ENCODE measurements at places on chromosomes 4 and X.

GRCh38 chr4:143668930-143669552 lies 31.4 kb downstream of the FREM3 start:
- no peak for DNase-seq

DNA sequence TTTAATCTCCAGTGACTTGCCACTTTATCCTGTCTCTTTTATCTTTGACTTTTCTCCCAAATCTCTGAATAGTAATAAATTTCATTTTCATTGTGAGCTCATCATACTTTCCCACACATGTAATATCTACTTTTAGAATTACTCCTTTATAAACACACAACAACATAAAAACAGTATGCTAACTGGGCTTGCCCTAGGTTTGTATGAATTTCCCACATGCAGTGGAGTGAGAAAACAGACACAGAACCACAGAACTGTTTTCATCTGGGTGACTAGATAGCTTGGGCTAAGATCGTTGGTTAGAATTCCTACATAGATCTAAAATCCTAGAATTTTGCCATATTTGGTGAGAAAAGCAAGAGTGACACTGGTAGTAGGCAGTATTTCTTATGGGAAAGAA lies 409.5 kb downstream of the SPRY1 start:
- no peak for DNase-seq

DNA sequence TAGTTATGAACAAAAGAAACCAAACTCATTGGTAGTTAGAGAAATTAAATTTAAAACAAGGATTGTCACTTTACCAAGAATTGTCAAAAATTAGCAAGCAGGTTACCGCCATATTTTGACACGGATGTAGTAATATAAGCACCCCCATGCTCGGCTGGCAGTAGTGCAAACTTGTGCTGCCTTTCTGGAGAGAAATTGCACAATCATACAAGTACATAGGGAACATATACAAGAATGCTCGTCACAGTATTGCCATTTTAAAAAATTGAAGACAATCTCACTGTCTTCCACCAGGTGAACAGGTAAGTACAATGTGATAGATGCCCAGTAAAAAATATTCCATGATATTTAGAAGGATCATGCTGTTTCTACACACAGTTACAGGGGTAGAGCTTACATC lies 55.6 kb upstream of the SLC39A8 start:
- no peak for DNase-seq

DNA sequence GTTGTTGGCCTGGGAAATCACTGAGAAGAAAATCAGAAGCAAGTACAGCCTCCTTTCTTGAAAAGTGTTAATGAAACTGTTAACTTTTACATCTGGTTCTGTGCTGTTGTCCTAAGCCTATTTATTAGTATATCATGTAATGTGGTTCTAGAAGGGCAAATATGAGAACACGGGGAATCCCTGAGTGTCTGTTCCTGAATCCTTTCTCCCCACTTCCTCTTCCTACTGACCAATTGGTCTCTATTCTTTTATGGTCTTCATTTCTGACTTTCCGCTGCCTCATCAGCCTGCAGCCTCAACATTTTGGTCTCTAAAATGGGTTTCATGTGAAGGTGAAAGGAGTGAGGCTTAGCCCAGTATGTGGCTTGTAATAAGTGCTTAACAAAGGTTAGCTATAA lies 159.9 kb upstream of the MAMLD1 start:
- DNase-seq = no peak

DNA sequence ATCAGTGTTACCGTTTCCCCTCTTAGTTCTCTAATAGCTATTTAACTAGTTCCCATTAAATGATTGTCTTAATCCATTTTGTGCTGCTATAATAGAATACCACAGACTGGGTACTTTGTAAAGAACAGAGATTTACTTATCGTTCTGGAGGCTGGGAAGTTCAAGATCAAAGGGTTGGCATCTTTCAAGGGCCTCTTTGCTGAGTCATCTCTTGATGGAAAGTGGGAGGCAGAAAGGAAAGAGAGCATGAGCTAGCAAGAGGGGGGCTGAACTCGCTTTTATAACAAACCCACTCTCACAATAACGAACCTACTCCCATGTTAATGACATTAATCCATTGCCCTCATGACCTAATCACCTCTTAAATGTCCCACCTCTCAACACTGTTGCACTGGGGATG lies 17.4 kb upstream of the NKX3-2 start:
- no peak for DNase-seq

DNA sequence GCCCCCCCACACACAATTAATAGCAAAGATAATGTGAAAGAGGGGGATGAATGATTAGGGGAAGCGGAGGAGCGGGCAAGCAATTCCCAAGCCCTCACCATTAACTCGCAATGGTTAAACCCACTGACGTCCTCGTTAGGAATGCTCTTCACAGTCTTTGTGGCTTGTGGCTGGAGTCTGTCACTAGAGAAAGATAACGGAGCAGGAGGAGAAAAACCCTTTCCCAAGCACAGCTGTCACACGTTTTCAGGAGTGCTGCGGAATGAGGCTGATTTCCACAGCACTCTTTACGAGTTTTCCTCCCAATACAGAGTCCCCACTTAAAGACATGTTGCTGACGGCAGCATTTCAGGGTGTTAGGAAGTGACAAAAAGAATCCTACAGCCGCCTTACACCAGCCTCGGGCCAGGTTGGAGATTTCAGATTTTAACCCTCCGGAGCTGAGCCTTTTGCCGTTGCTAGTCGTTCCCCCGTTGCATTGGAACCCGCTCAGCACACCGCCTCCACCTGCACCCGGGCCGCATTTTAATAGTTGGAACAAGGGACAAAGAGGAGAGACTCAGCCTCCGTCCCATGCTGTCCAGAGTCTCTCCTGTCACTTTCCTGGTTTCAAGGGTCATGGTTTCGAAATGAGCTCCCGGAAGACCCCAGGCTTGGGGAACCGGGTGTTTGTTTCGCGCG lies 92.2 kb downstream of the GEMIN8 start:
- no peak for DNase-seq

GRCh38 chrX:101803451-101803850 lies 128.4 kb downstream of the ZMAT1 start:
- DNase-seq = no peak

GRCh38 chr4:56253666-56254305 lies 133.5 kb downstream of the AASDH start:
- DNase-seq = no peak

GRCh38 chr4:102606261-102606660 lies 105.1 kb downstream of the NFKB1 start:
- DNase-seq = no peak

DNA sequence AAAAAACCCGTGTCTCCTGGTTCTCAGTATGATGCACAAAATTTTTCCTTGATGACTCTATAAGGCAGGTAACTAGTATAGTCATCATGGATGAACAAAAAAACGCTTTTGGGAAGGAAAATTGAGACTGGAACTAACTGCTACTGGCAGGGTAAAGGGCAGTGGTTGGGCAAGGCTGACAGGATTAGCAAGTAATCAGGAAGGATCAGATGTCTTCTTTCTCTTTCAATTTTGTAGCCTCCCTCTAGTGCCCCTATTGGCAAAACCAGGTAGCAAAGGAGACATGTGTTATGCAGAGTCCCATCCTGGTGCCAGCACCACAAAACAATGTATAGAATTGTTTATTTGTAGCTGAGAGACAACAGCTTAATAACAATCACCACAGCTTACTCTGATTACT lies 12.8 kb upstream of the SLITRK4 start:
- no peak for DNase-seq

DNA sequence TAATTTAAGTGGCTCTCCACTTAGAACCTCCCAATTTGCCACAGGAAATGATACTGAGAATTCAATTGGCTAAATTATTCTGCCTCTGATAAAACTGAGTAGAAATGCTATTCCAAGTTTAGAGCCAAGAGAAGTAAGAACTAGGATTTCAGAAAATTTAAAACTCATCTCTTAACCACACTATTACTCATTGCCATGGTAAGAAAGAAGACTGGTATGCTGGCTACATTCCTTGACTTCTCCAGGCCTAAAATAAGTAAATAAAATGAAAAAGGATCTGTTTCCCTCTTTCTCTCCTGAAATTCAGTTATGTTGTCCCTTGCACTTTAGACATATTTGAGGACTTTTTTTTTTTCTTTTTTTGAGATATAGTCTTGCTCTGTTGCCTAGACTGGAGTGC lies 23.3 kb downstream of the ZNF280C start:
- no peak for DNase-seq

DNA sequence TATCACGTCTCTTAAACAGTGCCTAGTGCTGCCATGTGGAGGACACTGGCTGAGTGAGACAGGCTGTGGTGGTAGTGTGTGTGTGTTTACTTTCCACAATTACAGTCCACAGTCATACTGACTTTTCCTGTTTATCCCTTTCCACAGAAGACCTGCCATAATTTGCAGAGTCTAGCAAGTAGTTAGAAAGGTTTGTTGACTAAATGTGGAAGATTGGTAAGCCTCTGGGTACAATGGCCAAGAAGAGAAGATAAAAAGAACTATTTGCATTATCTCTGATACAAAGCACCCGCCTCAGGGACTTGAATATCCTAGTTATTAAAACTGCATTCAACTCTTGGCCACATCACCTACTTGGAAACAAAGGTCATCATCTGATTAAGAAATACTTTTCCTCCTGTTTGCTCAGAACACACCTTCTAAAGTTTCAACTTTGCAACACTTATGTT lies 89.1 kb downstream of the FAM13A start:
- no peak for DNase-seq

- no peak for DNase-seq
Observed at GRCh38 chrX:12951595-12951975, 23.3 kb upstream of the TMSB4X start.

DNA sequence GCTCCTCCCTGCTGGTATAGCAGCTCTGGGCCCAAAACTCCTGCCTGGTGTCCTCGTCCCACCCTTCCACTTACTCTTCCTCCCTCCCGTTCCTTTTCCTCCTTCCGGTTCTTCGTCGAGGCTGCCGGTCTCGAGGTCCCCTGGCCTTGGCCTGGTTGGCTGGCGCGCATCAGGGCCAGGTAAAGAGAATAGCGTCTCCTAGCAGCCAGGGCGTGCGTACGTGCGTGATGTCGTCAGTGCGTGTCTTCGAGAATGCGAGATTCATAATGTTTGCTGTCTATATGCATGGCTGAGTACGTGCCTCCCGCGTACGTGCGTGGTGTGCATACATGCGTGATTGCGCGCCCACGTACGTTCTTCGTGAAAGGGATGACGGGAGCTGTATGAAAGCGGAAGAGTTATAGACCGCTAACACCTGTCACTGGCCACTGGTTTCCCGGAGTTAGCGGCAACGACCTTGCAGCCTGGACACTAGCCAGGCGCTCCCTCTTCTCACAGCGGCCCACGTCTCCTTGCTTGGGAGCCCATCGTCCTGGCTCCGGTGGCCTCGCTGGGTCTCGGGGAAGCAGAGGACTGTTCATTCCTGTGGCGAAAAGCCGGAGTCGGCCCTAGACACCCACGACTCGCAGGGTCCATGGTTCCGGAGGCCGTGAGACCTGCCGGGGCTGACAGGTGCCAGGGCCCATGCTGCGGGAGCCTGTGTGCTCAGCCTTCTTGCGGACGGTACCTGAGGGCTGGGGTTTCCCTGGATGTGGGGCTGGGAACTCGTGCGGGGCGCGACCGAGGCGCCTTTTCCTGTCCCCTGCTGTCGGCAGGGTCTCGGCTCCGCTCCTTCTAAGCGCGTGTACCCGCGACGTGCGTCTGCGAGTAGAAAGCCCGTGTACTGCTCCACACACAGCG lies at the start of gene EOLA1:
Gene EOLA1 (plus strand): TSS at position 392 of the 900 bp plus-strand sequence. CDS start 4,619 bp downstream, outside the sequence.
- peak; percentile 92 for DNase-seq

DNA sequence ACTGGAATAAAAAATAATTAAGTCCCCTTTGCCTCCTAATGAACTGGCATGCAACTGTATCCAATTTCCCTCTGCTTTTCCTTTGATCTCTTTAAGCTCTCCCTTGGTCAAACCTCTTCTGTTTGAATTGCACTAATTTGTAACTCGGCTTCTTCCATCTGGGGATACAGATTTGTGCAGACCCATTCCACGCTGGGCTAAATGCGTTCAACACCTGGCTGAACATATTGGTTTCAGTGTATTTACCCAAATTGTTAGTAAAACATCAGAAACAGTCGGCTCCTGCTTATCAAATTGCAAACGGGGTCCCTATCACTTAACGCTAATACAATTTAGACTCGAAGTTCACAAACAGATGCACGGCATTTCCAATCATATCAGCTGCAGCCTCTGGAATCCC lies 124.9 kb upstream of the TAPT1 start:
- no peak for DNase-seq

- no peak for DNase-seq
Observed at GRCh38 chr4:71052034-71052433, 58.6 kb downstream of the DCK start.

DNA sequence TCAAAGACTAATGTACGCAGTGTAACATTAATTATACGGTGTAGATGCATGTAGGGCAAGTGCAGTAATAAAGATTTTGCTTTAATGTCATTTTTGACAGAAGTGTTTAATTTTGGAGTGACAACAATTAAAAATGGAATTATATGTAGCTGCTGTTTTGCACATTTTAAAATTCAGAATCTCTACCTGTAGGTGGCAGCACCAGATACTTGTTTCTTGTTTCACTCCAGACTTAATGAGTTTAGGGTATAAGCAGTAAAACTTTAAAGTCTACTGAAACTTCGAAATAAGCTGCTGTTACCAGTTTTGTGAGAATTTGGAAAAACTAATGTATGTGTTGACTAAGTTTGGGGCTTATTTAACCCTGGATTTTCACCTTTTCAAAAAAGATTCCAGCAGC lies 144.9 kb downstream of the POLA1 start:
- peak; percentile 36 for DNase-seq

DNA sequence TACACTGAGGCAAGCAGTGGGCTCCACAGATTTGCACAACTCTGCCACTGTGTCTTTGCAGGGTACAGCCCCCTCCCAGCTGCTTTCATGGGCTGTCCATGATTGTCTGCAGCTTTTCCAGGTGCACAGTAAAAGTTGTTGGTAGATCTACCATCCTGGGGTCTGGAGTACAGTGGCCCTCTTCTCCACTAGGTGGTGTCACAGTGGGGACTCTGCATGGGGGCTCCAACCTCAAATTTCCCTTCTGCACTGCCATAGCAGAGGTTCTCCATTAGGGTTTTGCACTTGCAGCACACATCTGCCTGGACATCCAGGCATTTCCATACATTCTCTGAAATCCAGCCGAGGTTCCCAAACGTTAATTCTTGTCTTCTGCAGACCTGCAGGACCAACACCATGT lies 1002.3 kb downstream of the FAM133A start:
- no peak for DNase-seq

DNA sequence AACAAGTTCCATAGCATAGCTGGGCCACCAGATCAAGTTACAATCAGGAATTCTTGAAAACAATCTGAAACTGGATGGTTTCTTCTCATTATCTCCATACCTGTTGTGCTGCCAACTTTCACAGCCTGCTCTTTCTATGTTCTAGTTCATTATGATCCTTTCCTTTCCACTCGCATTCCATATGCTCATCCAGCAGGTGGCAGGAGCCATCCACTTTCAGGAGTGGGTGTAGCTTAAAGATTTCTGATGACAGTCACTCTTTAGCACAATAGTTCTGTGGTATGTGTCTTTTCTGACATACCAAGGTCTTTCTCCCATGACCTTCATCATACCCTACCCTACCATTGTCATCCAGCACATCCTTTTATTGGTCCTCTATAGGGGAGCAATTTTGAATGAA lies 46.4 kb downstream of the PAGE2 start:
- DNase-seq = peak; percentile 67

GRCh38 chr4:7136351-7136750 lies 56.0 kb upstream of the SORCS2 start:
- no peak for DNase-seq
